Tibial nerve (tissue), 4 donors: ENCODE measurements at places on chromosomes 6 and 20. TPM values are rescaled to one million over a fixed set of nuclear protein-coding genes. Genes with fewer than 3 reads are reported as not detected.

The CD109 gene
- total RNA-seq, result 13.3 TPM

The PNLDC1 gene
- not detected for total RNA-seq

The TSBP1 gene
- not detected for total RNA-seq

The LSM2 gene
- total RNA-seq, result 28.8 TPM

The SPDEF gene
- not detected for total RNA-seq

The DEFB118 gene
- total RNA-seq, result not detected

DNA sequence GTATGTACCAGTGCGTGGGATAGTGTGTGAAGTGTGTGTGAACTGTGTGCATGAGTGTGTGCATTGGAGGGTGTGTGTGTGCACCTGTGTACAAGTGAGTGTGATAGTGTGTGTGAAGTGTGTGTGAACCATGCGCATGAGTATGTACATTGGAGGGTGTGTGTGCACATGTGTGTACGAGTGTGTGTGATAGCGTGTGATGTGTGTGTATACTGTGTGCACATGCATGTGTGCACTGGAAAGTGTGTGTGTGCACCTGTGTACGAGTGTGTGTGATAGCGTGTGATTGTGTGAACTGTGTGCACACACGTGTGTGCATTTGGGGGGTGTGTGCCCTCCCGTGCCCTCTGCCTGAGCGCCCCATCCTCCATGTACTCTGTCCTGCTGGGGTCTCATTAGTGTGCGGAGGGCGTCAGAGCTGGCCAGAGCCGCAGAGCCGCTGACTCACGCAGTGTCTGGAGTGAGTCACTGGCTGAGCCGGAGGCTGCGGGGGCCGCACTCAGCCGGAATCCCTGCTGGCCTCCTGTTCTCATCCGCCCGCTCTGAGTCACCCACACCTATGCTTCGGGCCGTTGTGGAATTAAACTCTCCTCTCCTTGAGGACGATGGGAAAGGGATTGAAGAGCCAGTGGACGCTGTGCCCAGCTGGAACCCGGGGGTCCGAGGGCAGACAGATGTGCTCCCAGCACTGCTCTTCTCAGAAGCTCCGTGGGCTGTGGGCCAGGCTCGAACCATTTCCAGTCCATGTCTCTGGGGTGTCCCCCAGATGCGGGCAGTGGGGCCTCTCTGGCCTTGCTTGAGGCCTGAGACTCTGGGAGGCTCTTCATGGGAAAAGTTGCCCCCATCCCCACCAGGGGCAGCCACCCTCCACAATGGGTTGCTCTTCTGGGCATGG, 27.3 kb upstream of the STX16 start:
- no peaks in the 10 kb centered on the region for H3K36me3 ChIP-seq
- H3K4me1 ChIP-seq, result no peaks in the 10 kb centered on the region
- H3K27me3 ChIP-seq, result no peaks in the 10 kb centered on the region
- no peak for DNase-seq

DNA sequence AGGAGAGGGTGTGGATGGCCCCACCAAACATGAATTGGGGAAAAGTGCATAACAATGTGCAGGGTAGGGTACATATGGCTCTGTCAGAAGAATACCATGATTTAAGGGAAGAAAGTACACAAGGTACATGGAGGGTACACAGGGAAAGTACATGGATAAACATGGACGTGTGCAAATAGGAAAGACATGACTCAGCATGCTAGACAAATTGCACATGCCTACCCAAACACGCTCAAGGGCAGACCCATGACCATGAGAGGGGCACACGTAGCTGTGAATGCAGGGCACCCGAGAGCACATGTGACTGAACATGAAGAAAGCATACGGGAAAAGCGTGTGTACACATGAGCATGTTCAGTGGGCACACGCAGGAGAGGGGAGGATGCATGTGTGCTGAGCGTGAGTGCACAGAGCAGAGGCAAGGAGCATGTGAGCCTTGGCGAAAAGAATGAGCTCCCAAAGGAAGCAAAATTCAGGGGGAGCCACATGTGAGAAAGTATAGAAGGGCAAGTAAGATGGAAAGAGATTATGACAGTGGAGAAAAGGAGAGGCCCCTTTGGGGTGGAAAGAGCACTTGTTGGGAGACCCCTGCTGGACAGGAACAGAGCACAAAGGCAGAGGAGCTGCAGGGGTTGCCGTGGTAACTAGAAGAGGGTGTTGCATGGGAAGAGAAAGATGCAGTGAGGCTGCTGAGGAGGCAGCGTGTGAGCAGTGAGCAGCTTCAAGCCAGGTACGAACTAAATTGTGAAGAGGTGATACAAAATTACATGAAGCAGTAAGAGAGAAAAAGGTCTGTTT, 17.8 kb downstream of the OR2H2 start:
- DNase-seq, result no peak
- no peaks in the 10 kb centered on the region for H3K4me1 ChIP-seq
- no peaks in the 10 kb centered on the region for H3K27me3 ChIP-seq
